Activated CD8-positive, alpha-beta memory T cell treated with anti-CD3 and anti-CD28 coated beads for 36 hours (primary cell): ENCODE measurements at places on chromosomes 2 and 18. TPM values are rescaled to one million over a fixed set of nuclear protein-coding genes. Genes with fewer than 3 reads are reported as not detected.

TMEM178A gene
- not detected for total RNA-seq

MOCOS gene
- 0.29 TPM for total RNA-seq

IGFBP2 gene
- total RNA-seq: 5.8 TPM

DCC gene
- total RNA-seq: not detected

EML6 gene
- 1.7 TPM for total RNA-seq

AOX1 gene
- total RNA-seq: not detected

CHRND gene
- total RNA-seq: not detected

EMILIN1 gene
- 0.69 TPM for total RNA-seq

ZC3H6 gene
- total RNA-seq: 3.3 TPM

C18orf63 gene
- not detected for total RNA-seq

ALK gene
- total RNA-seq: not detected

CNGA3 gene
- not detected for total RNA-seq

PKDCC gene
- not detected for total RNA-seq

RGPD5 gene
- 38.1 TPM for total RNA-seq

OXER1 gene
- not detected for total RNA-seq

PJVK gene
- total RNA-seq: 1.5 TPM

FBLN7 gene
- total RNA-seq: 3.7 TPM

DNAJC5G gene
- not detected for total RNA-seq

PAX3 gene
- not detected for total RNA-seq

CENPA gene
- 27.2 TPM for total RNA-seq

ZNF407 gene
- 12.6 TPM for total RNA-seq

GKN1 gene
- total RNA-seq: not detected

HRH4 gene
- total RNA-seq: not detected

POTEF gene
- not detected for total RNA-seq

COL5A2 gene
- 1.4 TPM for total RNA-seq

UGT1A3 gene
- total RNA-seq: not detected

PXDN gene
- total RNA-seq: 1.4 TPM

ERLEC1 gene
- 25.2 TPM for total RNA-seq

ARHGAP25 gene
- total RNA-seq: 63.6 TPM

VWA3B gene
- total RNA-seq: not detected

DSG2 gene
- total RNA-seq: 0.23 TPM

IHH gene
- not detected for total RNA-seq

SLC14A1 gene
- total RNA-seq: 2.5 TPM

TAF1B gene
- total RNA-seq: 24.2 TPM

SRD5A2 gene
- total RNA-seq: not detected

C2orf42 gene
- total RNA-seq: 22.9 TPM

PSMA8 gene
- 1.7 TPM for total RNA-seq

TEX44 gene
- total RNA-seq: not detected

PCARE gene
- not detected for total RNA-seq

ICOS gene
- 81.7 TPM for total RNA-seq

NEU2 gene
- total RNA-seq: not detected

GALNT13 gene
- total RNA-seq: not detected

SLC40A1 gene
- total RNA-seq: 1.4 TPM

SOWAHC gene
- total RNA-seq: 0.19 TPM

SLC38A11 gene
- total RNA-seq: not detected

OSBPL6 gene
- 2.0 TPM for total RNA-seq

CLASP1 gene
- total RNA-seq: 63.0 TPM

KIF3C gene
- 6.6 TPM for total RNA-seq

FSHR gene
- total RNA-seq: not detected

SERPINB10 gene
- not detected for total RNA-seq

ZSWIM2 gene
- not detected for total RNA-seq

DNAH6 gene
- 0.06 TPM for total RNA-seq

KIF1A gene
- total RNA-seq: 2.6 TPM

PID1 gene
- not detected for total RNA-seq

IL36A gene
- total RNA-seq: not detected
